Activated CD4-positive, alpha-beta T cell treated with anti-CD3 and anti-CD28 coated beads, Interleukin-2, amount 10 ng/mL, durations not matched to agents 7 days and 5 days (primary cell): ENCODE measurements at places on chromosomes 12 and 14. TPM values are rescaled to one million over a fixed set of nuclear protein-coding genes. Genes with fewer than 3 reads are reported as not detected.

DNA sequence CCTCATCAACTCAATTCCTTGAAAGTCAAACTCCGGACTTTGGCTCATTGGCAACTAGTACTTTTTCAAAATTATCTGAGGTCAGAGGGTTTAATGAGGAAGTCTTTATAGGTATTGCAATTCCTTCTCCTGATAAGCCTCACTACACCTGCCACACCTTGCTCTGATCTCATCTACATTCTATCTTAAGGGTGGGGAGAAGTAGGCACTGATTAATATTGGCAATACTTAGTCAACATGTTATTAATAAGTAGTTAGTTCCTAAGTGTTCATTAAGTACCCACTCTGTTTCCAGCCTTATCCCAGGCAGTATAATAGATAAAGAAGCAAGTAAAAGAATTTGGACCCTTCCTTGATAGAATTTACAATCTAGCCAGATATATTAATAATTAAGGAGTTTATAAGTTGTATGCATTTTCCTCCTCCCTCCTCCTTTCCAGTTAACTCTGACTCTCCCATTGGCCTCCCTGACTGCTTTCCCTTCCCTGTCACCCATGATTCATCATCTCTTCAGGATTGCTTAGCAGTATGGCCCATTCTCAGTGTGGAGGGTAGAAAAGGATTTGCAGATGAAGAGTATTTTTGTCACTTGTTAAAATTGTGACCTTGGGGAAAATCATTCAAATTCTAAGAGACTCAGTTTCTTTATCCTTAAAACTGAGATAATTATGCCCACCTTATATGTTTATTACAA is 231.0 kb upstream of the ATP2B1 start:
- DNase-seq = no peak

DNA sequence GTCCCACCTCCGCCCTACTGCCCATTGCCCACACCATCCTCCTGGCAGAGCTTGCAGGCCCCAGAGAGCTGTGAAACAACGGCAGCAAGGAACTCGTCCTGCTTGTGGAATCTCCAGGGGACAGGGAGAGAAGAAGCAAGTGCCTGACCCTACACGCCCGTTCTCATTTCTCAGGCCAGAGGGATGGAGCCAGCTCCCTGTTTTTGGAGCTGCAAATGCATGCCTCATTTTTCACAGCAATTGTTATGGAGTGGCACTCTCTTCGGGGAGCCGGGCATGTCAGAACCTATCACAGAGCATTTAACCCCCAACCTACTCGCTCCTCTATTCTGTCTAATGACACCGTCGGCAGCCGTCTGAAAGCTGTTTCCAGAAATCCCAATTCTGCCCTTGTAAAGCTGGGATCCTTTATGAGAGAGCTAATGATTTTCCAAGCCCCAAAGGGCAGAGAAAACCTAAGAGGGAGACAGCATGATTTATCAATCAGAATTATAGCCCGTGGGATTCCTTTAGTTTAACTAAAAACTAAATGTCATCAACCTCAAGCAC is 222.3 kb upstream of the NOS1 start:
- no peak for DNase-seq

- no peak for DNase-seq
Measured at GRCh38 chr14:100780646-100781355, 45.1 kb upstream of the MEG3 start.

DNA sequence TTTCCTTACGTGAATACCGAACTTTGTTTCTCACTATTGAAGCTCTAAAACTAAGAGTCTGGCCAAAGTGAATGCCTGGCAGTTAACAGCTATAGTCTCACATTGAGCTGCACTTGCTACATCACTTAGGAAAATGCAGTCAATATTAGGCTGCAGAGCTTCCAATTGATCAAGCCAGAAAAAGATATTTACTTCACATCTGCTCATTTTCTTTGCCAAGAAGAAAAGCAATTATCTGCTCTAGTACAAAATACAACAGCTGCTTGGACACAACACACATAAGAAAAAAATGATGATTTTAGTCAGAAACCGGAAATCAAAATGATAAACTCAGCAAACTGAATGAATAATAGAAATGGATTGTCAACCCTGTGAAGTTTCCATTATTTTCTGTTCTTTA is 45.4 kb downstream of the TMTC1 start:
- DNase-seq = no peak

The BTBD6 gene
- 43.9 TPM for total RNA-seq

The TAS2R19 gene
- 3.0 TPM for total RNA-seq
